ENCODE measurements at places on chromosomes 5 and 9.
A peak's percentile ranks its signal among the peaks of the same experiment; 100 is the strongest.

DNA sequence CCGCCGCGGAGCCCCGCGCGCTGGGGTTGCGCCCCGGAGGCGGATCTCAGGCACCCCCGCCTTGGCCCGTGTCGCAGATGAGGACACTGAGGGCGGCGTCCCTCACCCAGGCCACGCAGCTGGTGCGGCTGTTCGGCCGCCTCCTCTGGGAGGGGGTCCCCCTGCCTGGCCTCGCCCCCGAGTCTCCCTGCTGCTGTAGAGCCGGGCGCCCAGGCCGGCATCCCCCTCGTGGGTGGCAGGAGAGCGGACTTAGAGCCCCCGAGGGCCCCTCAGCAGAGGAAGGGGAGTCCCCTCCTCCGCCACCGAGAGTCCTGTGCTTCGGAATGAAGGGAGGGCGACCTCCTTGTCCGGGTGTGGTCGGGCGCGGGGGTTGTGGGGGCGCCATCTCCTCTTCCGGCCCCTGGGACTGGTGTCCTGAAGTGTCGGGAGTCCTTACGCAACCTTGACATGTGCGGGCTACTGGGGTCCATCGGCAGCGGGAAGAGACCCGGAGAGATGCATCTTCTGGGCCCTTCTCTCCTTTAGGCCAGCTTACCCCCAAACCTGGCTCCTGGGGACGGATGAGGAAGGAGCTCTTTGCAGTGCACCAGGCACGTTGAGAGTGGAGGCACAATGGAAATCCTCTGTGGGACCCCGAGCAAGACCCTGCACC is 11.7 kb upstream of the EXOSC2 start:
- no peak for DNase-seq

DNA sequence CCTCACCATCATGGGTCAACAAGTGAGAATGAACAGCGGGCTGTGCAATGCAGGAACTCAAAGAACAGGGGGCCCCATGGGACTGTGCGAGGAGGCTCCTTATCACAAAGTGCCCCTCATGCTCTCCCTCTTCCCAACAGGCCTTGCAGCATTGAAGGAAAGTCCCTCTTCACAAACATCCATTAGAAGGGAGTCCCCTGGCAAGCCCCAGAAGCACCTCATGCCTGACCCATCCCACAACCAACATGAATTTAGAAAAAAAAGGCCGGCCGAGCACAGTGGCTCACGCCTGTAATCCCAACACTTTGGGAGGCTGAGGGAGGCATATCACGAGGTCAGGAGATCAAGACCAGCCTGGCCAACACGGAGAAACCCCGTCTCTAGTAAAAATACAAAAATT is 122.6 kb upstream of the FSTL4 start:
- no peak for DNase-seq

DNA sequence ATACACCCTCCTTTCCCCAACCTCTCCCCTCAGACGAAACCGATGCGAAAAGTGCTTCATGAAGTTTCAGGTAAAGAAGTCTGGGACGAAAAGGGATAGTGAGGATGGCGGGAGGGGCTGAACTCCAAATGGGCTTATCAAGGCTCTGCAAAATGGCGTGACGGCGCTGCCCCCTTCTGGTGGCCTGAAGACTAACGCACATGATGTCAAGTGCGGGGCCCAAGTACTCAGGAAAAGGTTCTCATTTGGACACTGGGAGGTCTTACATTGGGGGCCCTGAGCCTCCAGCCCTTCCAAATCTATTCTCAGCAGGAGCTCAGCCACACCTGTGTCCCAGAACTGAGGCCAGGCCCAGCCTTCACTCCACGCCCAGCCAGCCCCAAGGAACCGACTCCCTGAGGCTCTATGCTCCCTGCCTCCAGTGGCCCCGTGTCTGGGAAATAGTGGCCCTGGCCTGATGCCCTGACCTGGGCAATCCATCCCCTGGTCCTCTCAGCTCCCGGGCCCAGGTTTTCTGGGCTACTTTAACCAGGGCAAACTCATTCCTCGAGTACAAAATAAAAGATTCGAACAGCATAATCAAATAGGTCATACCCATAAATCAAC is 119.9 kb downstream of the KCNIP1 start:
- DNase-seq: no peak

GRCh38 chr5:180067986-180068385 is 3.6 kb downstream of the RNF130 start:
- DNase-seq: no peak

DNA sequence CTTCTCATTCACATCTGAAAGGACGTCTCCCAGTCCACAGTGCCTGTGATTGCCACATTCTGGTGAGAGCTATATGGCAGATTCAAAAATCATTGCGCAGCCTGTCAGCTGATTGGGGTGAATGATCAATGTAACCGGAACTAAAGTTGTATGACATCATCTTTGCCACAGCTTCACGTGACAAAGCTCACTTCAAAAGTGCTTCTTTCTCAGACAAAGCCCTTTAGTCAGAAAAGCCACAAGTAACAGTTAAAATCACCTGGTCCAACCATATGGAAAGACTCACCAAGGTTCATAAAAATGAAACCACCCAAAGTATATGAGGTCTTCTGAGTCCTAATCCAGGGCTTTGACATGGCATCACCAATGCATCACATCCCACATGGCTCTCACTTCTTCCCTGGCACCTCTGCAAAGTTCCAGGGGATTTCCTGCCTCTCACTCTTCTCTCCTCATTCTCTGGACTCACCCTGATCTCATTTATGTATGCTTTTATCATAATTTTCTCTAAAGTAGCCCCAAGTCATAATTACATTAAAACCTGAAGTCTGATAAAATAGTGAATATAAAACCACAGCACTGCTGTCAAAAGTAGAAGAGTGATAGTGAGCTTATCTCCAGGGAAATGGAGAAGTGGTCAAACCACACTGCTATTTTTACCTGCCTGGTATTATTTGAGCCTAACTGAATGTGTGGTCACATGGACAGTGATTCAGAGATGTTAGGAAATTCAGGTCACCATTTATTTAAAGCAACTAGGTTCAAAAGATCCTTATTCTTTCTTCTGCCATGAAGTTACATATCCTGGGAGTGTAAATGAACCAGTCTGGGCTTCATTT is 193.1 kb upstream of the PTGER4 start:
- DNase-seq: no peak

- DNase-seq: no peak
Measured at GRCh38 chr9:104682642-104683041, 11.7 kb upstream of the OR13D1 start.

DNA sequence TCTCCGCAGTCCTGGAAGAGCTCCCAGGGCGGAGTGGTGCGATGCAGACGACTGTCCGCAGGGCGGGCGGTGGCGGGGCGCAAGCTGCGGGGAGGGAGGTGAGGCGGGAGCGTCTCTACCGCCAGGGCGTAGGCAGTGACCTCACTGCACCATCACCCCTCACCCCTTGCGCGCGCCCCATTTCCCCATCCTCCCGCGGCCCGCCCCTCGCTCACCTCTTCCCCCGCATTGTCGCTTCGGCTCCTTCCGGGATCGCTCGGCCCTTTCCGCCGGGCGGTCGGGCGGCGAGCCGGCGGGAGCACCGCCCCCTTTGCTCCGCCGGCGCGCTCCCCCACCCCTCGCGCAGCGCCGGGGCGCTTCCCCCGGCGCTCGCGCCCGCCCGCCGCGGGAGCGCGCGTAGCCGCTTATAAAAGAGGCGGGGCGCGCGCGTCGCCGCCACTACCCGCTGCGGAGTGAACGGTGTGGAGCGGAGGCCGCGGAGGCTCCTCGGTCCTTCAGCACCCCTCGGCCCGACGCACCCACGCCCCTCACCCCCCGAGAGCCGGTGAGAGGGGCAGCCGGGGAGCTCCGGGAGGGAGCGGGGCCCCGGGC is at the start of gene SPTAN1:
SPTAN1 (plus strand) TSS at position 435 of the 591 bp plus-strand sequence. CDS start 14,154 bp downstream, outside the sequence.
- peak; percentile 87 for DNase-seq

DNA sequence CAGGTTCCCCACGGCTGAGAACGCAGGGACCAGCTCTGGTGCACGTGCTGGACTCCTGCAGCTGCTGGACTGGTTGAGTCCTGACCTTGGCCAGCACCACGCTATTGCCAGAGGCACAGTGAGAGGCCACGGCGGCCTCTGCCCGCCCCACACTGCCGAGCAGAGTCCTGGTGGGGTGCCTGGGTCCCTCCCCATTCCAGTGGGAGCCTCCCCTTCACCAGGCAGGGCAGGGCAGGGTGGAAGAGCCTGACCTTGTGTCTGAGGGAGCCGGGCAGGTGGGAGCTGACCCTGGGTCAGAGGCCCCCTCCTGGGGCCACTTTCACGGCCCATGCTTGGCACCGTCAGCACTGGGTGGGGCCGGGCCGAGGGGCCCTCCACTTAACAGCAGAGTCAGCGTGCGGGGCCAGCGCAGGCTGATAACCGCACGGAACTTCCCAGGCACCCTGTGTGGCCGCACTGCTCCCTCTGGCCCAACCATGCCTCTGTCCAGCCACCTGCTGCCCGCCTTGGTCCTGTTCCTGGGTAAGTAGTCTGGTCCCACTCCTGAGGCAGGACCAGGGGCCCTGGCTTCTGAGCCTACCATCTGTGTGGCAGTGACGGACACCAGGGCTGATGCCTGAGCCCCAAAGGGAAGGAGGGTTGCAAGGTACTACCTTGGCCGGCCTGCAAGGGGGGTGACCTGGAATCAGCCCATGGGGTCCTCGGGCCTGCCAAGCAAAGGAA is at the start of gene MAMDC4:
MAMDC4 (plus strand) TSS at position 406 of the 723 bp plus-strand sequence; CDS start at position 477, 71 bp downstream.
- DNase-seq: no peak

All from stimulated activated CD8-positive, alpha-beta memory T cell treated with anti-CD3 and anti-CD28 coated beads, Interleukin-4, amount 100 ng/mL, for 1 hour (primary cell).